ENCODE measurements at places on chromosomes 12 and 14.
A peak's percentile ranks its signal among the peaks of the same experiment; 100 is the strongest.

DNA sequence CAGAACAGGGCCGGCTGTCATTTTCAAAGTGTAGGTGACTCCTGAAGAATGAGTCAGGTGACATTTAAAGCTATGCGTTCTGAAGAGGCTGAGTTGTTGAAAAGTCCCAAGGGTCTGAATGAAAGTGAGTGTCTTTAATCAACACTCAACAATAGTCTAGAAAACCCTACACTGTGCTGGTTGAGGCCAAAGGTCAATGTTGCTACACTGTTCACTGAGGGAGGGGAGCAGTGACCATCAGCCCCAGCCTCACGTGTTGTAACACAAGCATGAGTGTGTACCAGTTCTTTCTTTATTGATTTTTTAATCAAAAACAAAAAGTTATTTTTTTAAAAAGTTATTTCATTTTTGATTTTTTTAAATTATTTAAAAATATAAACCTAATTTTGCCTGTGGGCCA, 418.8 kb upstream of the LRFN5 start:
- DNase-seq: no peak

- DNase-seq: no peak
Measured at GRCh38 chr12:86247871-86248270, 8.3 kb downstream of the MGAT4C start.

DNA sequence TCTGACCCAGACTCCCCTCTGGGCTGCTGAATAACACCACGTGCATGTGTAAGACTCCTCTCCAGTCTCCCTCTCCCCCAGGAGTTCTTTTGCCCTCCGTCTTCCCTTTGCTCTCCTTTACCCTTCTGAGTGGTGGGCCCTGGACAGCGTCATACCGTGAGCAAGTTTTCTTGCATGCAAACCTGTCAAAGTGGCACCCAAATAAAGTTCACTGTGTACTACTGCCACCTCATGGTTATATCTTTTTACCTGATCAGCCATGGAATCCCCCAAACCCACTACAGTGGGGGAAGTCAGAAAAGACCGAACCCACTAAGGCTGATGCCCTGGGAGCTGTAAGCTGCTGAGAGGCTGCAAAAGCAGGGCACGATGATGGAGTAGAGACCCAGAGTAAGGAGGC, 131.1 kb upstream of the VRK1 start:
- no peak for DNase-seq

GRCh38 chr12:123433615-123434014, 2.9 kb downstream of the RILPL2 start:
- DNase-seq: no peak

DNA sequence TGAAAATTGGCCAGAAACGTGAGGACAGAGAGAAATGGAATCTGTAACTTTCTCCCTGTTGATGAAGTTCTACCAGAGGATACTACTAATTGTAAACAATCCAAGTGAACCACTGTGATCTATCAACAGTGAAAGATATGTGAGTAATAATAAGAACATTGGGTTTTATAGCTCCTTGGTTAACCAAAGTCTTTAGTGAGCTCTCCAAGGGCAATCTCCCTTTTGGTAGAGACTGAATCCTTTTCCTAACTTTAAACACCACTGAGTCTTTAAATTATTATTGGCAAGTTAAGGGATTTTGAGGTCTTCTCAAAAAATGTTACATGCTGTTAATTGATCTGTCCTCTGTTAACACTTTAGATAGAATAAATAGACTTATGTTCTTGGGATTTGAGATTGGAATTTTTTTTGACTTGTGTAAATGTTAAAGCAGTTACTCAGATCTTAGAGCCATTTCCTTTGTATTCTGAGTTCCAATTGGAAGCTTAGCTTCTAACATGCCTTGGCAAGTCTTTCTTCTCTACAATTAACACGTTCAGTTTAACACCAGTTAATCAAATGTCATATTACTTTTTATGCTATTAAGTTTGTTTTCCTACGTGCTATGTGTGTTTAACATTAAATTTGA, 338.2 kb upstream of the DDHD1 start:
- peak; percentile 58 for DNase-seq

- no peak for DNase-seq
Measured at GRCh38 chr12:92404259-92404894, 258.7 kb upstream of the BTG1 start.

DNA sequence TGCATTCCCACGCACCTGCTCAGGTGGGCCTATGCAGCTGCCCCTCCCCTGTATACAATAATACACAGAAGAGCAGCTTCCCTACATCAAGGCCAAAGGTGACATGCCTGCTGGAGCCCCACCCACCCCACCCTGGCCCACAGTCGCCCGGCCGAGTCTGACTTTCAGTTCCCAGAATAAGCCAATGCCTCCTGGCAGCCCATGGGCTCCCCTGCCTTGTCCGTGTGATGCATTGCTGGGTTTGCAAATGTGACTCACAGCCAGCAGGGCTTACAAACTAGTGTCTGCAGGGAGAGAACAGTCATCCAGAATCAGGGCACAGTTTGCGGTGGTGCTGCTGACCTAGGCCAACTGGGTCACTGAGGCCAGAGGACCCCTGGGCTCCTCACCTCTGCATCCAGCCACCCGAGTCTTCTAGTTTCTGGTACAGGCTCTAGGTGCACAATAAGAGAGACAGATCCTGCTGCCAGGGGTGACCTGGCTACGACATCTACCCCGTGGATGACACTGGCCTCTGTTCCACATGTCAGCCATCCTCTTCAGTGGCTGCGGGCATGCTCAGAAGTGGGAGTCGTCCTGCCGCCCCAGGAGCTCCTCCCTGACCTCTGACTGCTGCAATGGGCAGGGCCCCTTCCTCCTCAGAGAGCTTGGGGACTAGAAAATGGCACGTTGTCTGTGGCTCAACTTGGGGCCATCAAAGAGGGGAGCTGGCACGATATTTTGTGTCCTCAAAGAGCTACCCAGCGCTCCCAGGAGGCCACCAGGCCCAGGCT, 84.5 kb downstream of the CHGA start:
- peak; percentile 65 for DNase-seq

- no peak for DNase-seq
Measured at GRCh38 chr12:48185181-48185919, 1.9 kb downstream of the CCDC184 start.

GRCh38 chr12:79156846-79157463, 292.4 kb downstream of the SYT1 start:
- DNase-seq: no peak

Data from EH (cell line).